NCI-H146 (cell line): ENCODE measurements at places on chromosomes 16 and 17.

DNA sequence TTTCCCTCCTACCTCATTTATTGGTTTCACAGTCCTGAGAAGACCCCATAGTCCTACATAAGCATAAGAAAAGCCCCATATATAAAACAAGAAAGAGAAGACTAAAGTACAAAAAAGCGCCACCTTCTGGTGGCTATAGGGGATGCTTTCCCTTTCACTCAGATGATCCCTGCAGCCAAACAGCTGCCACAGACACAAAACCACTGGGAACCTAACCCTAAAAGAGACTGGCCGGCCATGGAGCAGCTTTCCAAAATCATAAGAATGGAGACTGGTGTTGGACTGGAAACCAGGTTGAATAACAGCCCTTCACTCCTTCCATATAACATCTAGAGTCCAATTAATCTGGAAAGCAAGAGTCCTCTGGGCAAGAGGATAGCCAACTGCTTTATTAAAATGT is 11.4 kb downstream of the DYNC1LI2 start:
- DNase-seq, result peak; percentile 1

DNA sequence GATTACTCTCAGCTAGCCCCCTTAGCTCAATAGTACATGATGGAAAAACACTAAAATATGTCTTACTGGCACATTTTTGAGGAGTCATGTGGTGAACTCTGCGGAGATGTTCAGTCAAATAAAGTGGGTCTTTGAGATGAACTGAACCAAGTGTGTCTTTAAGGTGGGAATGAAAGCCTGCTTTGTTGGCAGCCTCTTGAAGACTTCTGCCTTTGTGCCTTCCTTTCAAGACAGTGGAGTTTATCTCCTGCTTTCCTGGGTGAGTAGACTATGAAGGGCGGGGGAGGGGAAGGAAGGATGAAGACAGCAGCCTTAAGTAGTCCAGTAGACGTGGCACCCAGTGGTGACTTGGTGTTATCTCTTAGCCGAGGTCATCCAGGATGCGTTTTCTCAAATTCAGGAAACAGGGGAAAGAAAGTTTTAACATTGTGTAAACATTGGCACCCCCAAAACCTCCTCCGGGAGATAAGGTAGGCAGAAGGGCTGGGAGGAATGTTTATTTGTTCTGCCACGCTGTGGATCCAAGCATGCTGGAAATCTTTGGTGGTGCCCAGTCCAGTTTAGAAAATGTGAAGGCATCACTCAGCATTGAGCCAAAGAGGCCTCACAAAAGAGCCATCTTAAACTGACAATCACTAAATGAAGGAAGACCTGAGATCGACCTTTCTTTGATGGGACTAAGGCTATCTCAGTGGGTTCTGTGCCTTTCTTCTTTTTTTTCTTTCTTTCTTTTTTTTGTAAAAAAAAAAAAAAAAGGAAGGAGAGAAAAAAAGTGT is 220.6 kb downstream of the FTO start:
- no peak for DNase-seq

- peak; percentile 40 for DNase-seq
These were observed 1.7 kb downstream of the KANSL1 start for GRCh38 chr17:46191322-46192188.

- DNase-seq, result no peak
These were observed 553 bp upstream of the CORO6 start for GRCh38 chr17:29623283-29623647.

DNA sequence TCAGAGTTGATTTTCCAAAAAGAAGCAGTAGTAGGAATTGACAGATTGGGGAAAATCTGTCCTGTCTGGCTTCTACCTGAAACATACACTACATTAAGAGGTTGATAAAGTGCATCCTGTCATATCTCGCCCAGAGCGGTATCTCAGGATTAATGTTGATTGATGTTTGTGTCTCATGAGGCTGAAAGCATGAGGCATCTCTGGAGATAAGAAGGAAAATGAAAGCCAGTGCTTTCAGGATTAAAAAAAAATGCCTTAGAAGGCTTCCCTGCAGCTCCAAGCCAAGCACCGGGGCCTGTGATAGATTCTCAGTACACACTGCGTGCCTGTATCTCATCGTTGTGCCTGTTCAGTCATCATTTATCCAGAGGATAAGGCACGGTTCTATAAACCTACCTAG is 26.4 kb upstream of the CD300E start:
- no peak for DNase-seq

- no peak for DNase-seq
These were observed 41.2 kb downstream of the PRKCA start for GRCh38 chr17:66343531-66344078.

- no peak for DNase-seq
These were observed 247.1 kb downstream of the HAPSTR1 start for GRCh38 chr16:9338510-9338909.

GRCh38 chr17:68674029-68674925 is 73.1 kb upstream of the FAM20A start:
- DNase-seq, result no peak

- DNase-seq, result no peak
These were observed 14.7 kb upstream of the SLX4 start for GRCh38 chr16:3625911-3626732.

- DNase-seq, result no peak
These were observed 253.7 kb downstream of the TOX3 start for GRCh38 chr16:52293204-52293603.

- no peak for DNase-seq
These were observed 7.7 kb upstream of the TMEM92 start for GRCh38 chr17:50266384-50267073.

DNA sequence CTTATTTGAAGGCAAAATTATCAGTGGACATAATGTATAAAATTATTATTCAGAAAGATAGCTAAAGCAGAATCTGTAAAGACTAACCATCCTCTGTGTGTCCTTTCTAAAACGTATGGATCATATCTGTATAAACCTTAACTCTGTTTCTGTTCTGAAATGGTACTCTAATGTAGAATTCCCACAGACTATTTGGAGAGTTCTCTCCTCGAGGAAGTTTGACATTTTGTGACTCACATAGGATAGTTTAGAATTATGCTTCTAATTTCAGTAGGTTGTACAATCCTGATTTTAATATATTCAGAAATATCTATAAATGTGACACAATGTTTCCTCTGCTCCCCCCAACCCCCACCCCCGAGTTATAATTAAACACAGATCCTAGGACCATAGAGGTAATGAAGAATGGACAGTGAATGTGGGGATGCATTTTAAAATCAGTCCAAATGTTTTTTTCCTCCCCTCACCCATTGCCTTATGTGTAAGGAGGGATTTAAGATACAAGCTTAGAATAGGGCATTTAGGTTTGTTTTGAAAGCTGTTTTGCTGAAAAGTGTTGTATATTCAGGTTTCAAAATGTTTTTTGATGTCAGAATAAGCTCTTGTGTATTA is 66.8 kb downstream of the BCAS3 start:
- DNase-seq, result no peak

DNA sequence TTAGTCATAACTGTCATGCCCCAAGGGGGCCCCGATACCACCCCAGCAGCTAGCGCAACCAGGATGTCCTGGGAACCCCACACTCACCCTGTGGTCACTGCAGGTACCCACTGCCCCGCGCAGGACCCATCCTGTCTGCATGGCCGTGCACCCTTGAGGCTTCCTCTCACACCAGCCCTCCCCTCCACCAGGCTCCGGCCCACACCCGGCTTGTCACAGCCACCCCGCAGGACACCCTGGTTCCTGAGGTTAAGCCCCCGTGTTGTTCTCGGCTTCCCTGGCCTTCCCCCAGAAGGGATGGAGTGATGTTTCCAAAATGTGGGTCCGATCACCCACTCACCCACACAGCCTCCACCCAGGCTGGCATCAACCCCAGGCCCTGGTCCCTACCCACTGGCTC is 7.5 kb downstream of the DNASE1L2 start:
- DNase-seq, result no peak

DNA sequence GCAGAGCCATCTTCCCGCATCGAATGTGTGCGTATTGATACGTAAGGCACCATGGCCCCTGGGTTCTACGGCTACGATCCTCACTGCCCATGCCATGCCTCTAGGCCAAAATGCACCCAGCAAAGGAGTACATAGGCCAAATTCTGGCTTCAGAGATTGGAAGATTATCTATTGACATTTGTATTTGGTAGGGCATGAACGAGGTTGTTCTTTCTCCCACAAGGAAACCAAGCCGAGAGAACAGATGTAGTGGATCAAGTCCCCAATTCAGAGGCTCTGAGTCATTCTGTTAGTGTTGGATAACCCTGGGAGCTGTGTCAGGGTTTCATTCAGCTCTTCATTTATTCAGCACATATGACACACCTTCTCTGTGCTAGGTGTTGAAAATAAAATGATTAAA is 36.5 kb downstream of the HOXB1 start:
- DNase-seq, result no peak

GRCh38 chr17:79046197-79046915 is 22.4 kb downstream of the C1QTNF1 start:
- DNase-seq, result no peak

DNA sequence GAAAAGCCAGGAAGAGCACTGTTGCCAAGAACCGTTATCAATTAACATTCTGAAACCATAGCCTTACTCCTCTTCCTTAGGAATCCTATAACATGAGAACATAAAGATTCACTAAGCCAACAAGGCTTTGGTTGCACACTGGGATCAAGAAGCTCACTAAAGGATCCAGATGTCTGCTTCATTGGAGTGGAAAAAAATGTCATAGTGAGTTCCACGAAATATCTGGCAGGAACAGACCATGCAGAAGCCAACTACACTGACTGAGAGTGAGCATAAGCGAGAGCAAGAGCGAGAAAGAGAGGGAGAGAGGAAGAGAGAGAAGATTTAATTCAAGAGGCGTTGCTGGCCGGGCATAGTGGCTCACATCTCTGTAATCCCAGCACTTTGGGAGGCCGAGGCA is 13.4 kb upstream of the MEIOC start:
- no peak for DNase-seq

GRCh38 chr17:12765548-12765947 is 23.8 kb upstream of the ARHGAP44 start:
- no peak for DNase-seq

- DNase-seq, result no peak
These were observed 79.2 kb downstream of the ARHGAP23 start for GRCh38 chr17:38507436-38507835.

- no peak for DNase-seq
These were observed 372.5 kb upstream of the CDH8 start for GRCh38 chr16:62408760-62409159.

DNA sequence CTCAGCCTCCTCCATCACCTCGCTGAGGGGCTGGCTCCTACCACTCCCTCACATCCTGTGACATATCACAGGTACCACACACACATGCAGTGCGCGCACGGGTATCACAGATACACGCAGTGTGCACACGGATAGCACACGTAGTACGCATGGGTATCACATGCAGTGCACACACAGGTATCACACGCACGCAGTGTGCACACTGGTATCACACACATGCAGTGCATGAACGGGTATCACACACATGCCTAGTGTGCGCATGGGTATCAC is 30.1 kb downstream of the ACSF3 start:
- no peak for DNase-seq

- DNase-seq, result peak; percentile 23
These were observed 48.4 kb upstream of the KDM8 start for GRCh38 chr16:27154705-27155521.
